GOT3 (cell line): ENCODE measurements at places on chromosomes 3 and 15.

DNA sequence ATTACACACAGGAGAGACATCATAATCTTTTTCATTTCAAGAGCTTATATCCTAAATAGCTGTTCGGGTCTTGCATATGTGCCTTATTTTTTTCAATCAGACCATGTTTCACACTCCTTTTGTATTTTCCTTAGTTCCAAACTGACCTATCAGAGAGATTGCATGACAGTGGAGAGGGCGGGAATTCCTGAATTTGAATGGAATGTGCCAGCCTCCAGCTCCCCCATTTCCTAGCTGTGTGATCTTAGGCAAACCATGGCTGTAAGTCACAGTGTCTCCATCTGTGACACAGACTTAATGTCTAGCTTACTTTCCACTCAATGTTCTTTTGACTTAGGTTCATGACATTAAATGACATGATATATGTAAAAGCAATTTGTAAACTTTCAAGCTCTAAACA is 62.0 kb upstream of the CSTA start:
- DNase-seq: no peak

- DNase-seq: no peak
These were observed 54.5 kb upstream of the CHRNA7 start for GRCh38 chr15:31975830-31976229.

GRCh38 chr3:39141171-39141995 is 12.0 kb downstream of the CSRNP1 start:
- DNase-seq: no peak

- DNase-seq: no peak
These were observed 16.1 kb downstream of the FGF7 start for GRCh38 chr15:49438962-49439631.

DNA sequence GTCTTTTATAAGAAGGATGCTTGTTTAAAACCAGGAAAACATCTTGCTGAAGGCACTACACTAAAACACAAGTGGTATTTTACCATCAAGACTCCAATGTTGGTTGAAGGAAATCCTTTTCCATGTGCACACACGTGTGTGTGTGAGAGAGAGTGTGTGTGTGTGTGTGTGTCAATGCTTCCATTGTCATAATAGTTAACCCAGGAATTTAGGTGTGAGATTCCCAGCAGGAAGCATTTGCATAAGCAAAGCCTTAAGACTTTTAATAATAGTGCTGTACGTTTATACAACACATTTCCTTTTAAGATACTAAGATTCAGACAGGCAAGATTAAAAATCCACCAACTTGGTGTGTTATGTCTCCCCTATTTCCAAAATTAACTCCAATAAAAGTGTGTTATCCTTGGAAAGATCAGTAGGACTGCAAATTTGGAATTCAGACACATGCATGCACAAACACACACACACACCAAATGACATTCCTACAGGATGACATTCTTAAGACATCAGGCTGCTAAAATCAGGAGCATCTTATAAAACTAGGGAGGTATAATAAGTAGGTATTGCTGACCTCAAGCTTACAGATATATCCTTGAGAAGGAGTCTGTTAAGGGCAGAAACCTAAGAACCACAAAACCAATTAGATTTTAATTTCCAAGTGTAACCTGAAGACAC is 18.3 kb downstream of the LMCD1 start:
- DNase-seq: no peak

DNA sequence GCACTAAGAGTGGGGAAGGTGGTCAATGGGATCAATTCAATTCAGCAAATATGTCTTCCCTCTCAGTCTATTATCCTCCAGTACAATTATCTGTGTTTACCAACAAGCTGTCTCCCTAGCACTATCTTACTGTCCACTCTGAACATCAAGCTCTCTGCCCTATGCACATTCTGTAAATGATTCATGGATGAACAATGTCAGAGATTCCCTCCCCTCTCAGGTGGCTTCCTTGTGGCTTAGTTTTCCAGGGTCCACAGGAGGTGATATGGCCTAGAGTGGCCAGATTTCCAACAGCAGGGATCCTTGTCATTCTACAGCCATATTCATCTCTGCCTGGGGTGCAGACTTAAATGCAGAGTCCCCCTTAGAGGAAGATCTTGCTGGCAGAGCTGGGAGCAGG is 225.1 kb downstream of the UACA start:
- no peak for DNase-seq

- DNase-seq: no peak
These were observed 407.5 kb upstream of the DPH6 start for GRCh38 chr15:35953424-35953823.

DNA sequence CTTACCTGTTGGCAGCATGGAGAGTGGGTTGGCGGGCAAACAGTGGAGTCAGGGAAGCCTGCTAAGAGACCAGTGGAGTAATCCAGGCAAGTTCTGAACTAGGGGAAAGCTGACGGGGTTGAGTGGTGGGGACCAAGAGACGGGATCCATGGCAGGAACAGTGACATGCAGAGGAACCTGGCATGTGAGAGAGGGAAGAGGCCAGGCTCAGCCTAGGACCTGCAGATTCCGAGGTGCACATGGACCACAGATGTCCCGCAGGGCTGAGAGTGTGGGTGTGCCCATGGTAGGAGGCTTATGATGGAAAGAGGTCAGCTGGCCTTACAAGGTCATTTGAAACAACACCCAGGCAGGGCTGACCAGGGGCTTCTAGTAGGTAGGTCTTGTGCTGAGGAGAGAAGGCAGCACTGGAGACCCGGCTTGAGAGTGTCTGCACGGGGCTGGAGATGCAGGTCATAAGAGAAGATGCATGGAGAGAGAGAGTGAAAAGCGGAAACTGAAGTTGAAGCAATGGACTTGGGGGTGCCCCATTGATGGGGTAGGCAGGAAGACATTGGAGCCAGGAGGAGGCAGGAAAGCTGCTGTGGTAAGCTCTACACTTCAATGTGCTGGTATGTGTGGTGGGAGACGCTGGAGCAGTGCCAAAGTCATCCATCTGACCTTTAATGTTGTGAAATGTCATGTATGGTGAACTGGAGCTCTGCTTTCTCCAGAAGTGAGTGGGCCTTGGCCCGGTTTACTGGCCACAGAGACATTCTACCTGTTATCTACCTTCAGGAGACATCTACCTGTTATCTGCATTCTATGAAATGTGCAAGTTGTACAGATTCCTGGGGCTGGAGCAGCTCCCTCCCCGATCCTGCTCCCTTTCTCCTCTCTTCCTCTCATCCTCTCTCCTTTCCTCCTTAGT is 4.6 kb downstream of the SPSB4 start:
- DNase-seq: no peak

DNA sequence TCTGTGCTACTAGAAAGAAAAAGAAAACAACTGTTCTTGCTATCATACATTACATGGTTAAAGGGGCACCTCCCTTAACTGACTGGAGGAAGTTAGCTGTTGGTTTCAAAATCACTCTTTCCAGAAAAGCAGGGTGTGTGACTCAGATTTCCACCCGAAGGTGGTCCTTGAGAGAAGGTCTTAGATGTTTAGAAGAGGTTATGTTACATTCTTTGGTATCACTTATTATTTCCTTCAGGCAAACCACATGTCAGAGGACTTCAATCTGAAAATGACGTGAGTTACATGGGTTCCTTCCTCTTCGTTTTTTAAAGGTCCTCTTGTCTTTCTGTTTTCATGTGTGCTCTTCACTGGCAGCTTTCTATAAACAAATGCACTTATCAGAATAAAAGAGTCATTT is 307.9 kb upstream of the CBLB start:
- no peak for DNase-seq

DNA sequence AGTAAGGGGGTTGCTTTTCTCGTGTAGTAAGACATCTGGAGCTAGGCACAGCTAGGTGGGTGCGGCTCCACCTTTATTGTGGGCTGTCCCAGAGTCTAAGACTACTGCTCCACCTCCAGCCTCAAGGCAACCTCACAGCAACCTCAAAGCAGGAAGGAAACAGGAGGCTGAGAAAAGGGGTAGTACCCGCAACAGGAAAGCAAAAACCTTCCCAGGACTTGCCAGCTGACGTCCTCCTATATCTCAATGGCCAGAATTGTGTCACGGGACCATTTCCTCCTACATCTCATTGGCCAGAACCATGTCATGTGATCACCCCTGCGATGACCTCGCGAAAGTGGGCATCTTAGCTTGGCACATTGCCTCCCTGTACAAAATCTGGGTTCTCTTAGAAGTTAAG is 4.3 kb upstream of the GPR160 start:
- DNase-seq: no peak

GRCh38 chr15:59994888-59995557 is 9.1 kb upstream of the FOXB1 start:
- DNase-seq: no peak

GRCh38 chr3:148227534-148227933 is 470.2 kb upstream of the AGTR1 start:
- no peak for DNase-seq

DNA sequence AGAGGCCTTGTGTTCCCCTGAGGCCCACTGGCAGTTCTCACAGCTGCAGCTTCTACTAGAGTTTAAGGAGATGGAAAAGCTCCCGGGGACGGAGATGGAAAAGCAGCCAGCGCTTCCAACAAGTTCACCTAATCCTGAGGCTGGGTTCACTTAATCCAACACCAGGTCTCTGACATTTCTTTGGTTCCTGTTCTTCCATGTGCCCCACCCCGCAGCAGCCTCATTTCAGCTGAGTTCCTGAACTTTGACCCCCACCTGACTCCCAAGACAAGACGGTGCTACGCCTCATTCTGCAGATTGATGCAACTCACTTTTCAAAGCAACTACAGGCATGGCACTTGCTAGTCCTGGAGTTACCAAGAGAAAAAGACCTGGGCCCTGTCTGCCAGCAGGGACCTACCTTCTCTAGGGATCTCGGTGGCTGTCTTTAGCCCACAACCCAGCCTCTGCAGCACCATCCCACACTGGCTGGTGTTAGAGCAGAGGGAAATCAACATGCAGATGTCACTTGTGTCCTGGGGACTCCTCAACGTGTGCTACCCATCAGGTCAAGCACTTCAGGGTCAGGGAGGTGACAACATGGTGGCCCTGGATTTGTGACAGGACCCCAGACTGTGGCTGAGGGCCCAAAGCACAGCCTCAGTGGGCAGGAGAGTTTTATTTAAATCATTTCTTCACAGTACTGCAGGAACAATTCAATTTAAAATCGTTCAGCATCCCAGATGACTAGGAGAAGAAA is 406.1 kb downstream of the VPS13C start:
- DNase-seq: no peak

GRCh38 chr3:16203671-16204629 is 29.5 kb downstream of the GALNT15 start:
- DNase-seq: no peak

- DNase-seq: no peak
These were observed 3.5 kb downstream of the GORASP1 start for GRCh38 chr3:39103791-39104552.

DNA sequence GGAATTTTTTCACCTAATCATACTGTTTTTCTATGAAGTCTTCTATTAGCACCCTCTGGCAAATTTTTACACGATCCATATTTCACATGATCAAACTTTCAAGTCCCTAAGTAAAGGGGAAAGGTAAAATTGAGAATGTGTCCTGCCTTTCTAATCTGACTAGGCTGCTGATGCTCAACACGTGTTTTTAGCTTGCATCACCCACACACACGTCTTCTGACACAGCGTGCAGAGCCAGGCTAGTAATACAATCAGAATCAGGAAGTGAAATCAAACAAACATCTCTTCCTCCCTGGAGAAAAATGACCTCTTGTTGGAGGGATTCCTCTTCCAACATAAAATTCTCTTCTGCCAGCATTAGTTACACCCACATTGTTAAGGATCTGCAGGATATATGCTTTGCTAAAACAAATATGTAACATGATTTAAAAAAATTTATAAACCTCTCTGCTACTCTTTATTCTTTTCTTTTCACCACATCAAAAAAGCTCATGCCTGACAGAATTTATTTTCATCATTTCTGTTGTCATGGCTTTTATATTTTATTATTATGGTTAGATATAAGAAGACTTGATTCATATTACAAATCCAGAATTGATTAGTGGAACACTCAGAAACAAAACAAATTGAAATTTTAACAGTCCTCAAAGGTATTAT is 122.4 kb downstream of the RAP2B start:
- DNase-seq: peak; percentile 5

GRCh38 chr15:25711164-25711563 is 152.0 kb downstream of the ATP10A start:
- DNase-seq: no peak

GRCh38 chr15:101397521-101398003 is 91.9 kb downstream of the PCSK6 start:
- DNase-seq: no peak

- no peak for DNase-seq
These were observed 12.0 kb downstream of the AGTR1 start for GRCh38 chr3:148709560-148710253.
